ENCODE measurements at places on chromosomes 1 and 21.

- DNase-seq: no peak
These were observed 80.8 kb downstream of the PIK3CD start for GRCh38 chr1:9732123-9732971.

DNA sequence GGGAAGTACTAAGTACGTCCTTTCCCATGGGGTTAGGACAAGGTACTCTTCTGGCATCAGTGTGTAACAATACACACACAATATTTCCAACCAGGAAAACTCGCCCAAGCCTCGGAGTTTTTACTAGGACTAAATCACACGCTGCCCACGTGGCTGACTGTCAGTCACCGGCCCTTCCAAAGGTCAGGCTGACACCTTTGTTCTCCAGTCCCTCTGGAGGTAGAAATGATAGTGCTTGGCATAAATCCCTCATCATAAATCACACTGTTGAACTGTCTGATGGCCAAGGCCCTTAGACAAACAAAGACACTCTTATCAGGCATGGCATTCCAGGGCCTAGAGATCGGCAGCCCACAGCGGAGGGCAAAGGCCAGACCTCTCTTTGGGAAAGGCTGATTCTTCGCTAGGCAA, 16.9 kb upstream of the SLAMF9 start:
- no peak for DNase-seq

- DNase-seq: no peak
These were observed 1.9 kb downstream of the PDZK1IP1 start for GRCh38 chr1:47187926-47188250.

- no peak for DNase-seq
These were observed 109.0 kb downstream of the FAF1 start for GRCh38 chr1:50851034-50851433.

DNA sequence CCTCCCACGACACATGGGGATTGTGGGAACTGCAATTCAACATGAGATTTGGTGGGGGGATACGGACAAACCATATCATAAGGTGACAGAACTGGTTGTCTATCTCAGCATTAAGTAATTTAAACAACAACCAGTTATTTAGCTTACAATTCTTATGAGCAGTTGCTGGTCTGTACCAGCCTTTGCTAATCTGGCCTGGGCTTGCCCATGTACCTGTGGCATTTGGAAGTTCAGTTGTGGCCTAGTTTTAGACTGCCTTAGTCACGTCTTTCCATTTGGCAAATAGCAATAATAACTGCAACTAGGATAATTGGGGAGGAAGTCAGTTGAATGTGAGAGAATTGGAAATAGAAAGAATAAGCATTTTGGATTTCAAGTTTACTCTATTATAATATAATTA, 441.8 kb upstream of the CXADR start:
- no peak for DNase-seq

GRCh38 chr1:94660994-94661393, 119.4 kb upstream of the F3 start:
- no peak for DNase-seq

- no peak for DNase-seq
These were observed 33.5 kb downstream of the VPS26C start for GRCh38 chr21:37233551-37234146.

- no peak for DNase-seq
These were observed 21.2 kb downstream of the NECAP2 start for GRCh38 chr1:16461681-16462080.

DNA sequence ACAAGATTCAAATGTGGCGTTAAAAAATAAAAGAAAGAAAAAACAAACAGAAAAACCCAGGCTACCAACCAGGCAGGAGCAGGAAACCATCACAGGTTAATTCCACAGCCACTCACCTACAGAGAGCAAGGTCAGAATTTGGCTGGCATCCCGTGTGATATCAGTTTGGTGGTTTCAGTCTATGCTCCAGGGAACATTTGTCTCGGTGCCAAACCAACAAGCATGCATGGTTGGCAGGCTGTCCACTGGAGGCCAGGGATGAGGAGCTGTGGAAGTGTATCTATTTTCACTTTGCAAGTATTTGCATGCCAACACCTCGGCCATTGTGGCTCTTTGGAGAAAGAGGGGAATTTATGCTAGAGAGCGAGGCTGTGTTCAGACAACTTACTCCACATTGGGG, 53.1 kb upstream of the PROX1 start:
- no peak for DNase-seq

- DNase-seq: no peak
These were observed 6.7 kb downstream of the DEPDC1 start for GRCh38 chr1:68490046-68490651.

- no peak for DNase-seq
These were observed 4.8 kb upstream of the GNB1 start for GRCh38 chr1:1895456-1896336.

GRCh38 chr1:34874296-34874952, 14.9 kb upstream of the SMIM12 start:
- no peak for DNase-seq

- DNase-seq: no peak
These were observed 124.3 kb downstream of the LACTBL1 start for GRCh38 chr1:22848405-22848804.

GRCh38 chr1:154361357-154361756, 36.0 kb downstream of the ATP8B2 start:
- no peak for DNase-seq

DNA sequence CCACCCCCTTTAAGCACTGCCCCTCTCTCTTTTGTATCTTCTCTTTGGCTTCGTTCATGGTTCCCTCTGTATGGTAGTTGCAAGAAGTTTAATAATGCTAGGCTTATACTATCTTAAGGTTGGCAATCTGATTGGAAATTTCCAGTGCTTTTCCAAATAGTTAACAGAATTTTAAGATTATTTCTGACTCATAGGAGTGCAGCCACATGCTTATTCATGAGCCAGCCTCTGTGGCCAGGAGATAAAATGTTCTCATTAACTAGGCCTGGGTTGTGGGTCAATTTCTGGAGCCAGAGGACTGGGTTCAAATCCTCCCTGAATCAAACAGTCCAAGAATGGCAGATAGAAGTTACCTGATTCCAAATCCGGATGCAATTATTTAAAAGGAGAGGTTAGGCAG, 103.1 kb downstream of the ATP6V1G3 start:
- DNase-seq: no peak

- no peak for DNase-seq
These were observed 158.8 kb downstream of the IGSF21 start for GRCh38 chr1:18266391-18266790.

DNA sequence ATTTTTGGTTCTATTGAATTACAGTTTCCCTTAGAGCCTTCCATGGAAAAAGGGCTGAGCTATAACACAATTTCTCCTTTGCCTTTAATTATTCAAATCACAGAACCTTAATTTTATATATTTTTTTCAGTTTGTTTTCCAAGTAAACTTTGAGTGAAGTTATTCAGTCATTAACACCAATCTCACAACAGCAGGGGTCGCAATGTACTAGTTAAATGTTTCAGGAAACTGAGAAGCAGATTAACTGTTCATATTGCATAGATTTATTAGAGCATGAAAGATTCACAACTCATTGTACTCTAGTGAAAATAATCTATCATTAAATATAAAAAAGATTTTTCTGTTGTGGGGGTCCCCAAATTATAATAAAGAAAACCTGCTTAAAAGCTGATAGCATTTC, 64.1 kb downstream of the KIFAP3 start:
- no peak for DNase-seq

- no peak for DNase-seq
These were observed 9.8 kb upstream of the EGLN1 start for GRCh38 chr1:231431665-231432415.

DNA sequence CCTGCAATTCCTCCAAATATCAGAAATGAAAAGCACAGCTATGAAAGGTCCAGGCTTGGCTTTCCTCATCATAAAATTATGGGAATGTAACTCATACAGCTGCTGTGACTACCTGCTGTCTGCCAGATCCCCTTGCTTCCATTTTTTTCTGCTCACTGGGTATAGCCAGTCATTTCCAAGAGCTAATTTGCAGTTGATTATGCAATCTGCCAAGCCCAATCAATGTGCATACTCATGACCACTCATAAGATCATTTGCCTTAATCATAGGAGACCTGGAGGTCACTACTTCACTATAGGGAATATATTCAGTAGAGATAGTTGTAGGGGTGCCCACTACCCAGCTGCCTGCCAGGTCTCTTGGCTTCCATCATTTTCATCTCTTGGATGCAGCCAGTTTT, 417.7 kb upstream of the ZRANB2 start:
- DNase-seq: no peak

DNA sequence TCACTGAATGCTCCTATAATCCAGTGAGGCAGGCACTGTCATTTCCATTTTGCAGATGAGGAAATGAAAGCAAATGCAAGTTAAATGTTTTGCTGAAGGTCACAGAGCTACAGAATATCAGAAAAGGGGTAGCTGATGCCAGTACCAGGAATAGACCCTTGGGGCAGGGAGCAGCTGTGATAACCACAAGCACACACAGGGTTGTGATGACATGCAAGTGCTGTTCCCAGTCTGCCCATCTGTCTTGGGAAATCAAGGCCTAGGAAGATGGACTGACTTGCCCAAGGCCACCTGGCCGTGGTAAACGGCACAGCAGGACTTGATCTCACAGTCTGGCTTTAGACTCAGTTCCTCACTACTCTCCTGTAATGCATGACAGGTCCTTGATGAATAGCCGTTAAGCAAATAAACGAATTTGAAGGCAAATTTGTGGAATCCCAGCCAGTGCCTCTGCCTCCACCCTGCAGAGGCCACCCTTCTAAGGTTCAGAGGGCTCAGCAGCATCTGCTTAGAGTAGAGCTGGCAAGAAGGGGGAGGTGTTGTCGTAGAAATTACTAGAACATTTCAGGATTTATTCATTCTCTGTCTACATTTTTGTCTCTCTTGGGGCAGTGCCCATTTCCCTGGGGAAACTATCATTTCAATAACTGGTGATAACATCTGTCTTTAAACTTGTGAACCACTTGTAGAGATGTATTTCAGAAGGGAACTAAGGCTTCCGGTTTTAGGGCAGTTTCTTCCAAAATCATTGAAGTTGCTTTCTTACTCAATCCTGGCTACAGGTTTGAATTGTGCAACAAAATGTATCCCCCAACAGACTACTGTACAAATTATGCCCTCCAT, 53.2 kb upstream of the MRPS6 start:
- no peak for DNase-seq

DNA sequence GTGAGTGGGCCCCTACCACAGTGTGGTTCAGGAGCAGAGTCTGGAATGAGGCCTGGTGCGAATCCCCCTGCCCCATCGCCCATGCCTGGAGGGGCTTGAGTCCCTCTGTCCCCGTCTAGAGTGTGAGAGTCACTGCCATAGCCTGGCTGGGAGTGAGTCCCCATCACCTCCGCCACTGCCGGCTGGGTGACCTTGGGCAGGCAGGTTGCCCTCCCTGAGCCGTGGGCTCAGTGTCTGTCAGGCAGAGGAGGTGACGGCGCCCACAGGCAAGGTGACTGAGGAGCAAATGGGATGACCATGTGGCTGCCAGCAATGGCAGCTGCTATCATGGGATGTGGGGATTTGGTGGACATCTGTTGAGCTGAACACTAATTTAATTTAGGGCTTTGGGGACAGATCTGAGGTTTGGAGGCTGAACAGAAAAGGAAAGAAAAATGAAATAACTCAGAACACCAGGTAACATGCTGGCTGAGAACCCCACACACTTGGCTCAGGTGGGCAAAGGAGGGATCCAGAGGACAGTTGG, 38.1 kb upstream of the GPR153 start:
- DNase-seq: no peak

GRCh38 chr1:12552951-12553921, 64.8 kb downstream of the DHRS3 start:
- no peak for DNase-seq

GRCh38 chr21:25878344-25878743, 143.6 kb downstream of the GABPA start:
- DNase-seq: no peak

DNA sequence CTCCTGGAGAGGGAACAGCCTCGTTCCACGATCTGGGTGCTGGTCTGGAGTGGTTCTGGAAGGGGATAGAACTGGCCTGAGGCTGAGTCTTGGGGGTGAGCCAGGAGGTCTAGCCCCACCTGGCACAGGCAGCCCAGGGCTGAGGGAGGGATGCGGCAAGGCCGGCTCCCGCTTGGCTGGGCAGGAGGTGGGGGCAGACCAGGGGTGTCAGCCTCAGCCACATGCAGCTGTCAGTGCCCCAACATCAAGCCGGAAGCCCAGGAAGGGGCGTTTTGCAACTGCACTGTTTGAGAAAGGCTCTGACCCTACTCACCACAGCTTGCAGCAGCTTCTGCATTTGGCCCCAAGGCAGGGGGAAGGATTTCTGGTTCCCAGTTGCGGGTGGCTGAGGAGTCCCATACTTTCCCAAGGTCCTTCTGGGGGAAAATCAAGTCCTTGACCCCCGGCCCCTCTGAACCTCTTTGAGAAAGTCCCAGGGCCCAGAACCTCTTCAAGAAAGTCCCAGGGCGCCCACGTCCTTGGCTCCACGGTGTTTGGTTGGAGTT, 2.0 kb downstream of the EFHD2 start:
- DNase-seq: no peak

- DNase-seq: no peak
These were observed 484.1 kb upstream of the NFIA start for GRCh38 chr1:60598041-60598910.

DNA sequence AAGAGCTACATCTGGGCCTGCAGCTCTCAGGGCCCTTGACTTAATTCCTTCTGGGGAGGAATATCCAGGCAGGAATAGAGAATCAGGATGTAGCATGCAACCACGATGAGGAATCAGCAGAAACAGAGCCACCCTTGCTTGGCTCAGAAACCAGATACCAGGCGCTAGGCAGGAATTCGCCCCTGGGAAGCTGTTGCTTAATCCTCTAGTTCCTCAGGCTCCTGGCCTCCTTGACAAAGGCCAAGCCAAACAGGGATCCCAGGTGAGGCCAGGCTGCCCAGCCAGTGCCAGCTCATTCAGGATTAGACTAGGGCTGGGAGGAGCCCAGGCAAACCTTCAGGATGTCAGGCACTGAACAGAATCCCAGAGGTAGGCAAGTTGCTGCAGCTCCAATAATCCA, 48.2 kb upstream of the IRF2BP2 start:
- no peak for DNase-seq

DNA sequence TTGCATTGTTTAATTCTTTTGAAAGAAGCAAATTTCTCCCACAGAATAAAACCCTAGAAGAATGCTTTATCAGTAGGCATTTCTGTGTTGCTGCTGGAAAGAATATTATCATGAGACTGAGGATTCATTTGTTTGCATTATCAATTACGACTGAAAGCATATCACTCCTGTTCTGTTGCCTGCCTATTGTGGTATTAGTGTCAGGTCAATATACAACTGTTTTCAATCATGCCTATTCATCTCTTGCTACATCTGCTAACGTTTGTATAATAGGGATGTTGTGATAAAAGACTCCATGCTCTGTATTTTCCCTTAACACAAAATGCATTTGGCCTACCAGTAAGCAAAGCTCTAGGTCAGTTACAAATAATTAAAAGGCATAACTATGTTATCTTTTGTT, 221.5 kb downstream of the PTPRC start:
- no peak for DNase-seq

GRCh38 chr1:4931486-4931885, 277.1 kb downstream of the AJAP1 start:
- no peak for DNase-seq

Measured in activated T-helper 1 cell treated with Interleukin-2 at 50 U/mL for 16 hours (primary cell).